Inflammatory macrophage treated with lipopolysaccharide for 1 hour (primary cell): ENCODE measurements at places on chromosomes 16 and 17.

- DNase-seq = no peak
These were observed 283.1 kb downstream of the SEC14L1 start for GRCh38 chr17:77423589-77424451.

DNA sequence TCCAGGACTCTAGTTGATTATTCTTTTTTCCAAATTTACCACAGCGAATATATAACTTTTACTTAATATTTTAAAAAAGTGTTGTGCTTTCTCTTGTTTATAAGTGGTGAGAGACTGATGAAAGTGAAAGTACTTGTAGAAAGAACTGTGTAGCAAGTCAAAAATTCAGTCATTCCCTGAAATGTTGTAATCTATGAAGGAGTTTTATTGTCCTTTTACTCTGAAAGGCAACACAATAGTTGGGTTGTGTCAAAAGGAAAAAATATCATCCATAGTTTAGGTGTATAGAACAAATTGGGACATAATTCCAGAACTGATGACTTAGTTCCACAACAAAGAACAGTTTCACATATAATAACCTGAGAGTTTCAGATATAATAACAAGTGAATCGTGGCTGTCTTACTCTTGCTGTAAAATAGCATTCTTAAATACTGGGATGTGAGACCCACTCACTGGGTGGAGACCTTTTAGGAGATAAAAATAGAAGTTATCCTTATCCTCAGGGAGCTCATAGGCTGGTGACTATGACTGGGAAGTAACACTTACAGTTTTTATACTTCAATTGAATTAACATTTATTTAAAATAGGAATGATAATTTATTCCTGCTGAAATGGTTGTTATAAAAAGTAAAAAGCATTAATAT is 20.6 kb downstream of the CYB5B start:
- peak; percentile 44 for DNase-seq

- no peak for DNase-seq
These were observed 63.7 kb upstream of the ABCC11 start for GRCh38 chr16:48310908-48311641.

DNA sequence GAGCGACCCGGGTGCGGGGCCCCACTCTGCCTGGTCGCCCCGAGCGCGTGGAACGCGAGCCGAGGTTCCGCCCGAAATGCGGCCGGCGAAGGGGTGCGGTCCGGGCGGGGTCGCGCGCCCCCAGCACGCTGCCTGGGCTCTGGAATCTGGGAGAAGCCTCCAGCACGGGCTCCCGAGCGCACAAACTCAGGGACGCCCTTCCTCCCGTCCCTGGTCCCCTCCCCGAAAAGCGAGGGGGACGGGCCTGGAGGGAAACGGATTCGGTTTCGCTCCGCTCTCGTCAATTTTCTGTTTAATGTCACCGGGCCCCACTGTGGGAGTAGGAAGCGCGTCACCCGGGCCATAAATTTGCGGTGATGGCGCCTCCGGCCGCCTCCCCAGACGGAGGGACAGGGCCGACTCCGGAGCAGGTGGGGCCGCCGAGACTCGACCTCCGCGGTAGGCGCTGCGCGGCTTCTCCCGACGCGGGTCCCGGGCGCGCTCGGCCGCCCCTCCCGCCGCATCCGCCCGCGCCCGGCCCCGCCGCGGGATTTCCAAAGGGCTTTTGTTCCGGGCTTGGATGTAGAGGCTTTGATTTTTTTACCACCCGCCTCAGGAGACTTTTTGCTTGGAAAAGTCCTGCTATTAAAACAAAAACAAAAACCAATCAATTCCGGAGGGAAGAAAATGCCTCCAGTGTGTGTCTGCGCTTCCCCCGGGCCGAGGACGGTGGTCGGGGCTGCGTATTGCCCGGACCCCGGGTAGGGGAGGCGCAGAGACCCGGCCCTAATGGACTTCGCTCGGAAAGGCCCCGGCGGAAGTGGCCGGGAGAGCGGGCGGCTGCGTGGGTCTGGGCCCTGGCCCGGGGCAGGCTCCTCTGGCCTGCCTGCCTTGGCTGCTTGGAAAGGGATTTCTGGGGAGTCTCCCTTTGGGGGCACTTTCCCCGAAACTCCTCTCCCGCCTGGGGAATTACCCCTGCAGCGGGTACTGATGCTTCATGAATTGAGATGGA is 7.9 kb upstream of the BAHCC1 start:
- DNase-seq = peak; percentile 82

- no peak for DNase-seq
These were observed 12.8 kb upstream of the RANGRF start for GRCh38 chr17:8275421-8276290.

DNA sequence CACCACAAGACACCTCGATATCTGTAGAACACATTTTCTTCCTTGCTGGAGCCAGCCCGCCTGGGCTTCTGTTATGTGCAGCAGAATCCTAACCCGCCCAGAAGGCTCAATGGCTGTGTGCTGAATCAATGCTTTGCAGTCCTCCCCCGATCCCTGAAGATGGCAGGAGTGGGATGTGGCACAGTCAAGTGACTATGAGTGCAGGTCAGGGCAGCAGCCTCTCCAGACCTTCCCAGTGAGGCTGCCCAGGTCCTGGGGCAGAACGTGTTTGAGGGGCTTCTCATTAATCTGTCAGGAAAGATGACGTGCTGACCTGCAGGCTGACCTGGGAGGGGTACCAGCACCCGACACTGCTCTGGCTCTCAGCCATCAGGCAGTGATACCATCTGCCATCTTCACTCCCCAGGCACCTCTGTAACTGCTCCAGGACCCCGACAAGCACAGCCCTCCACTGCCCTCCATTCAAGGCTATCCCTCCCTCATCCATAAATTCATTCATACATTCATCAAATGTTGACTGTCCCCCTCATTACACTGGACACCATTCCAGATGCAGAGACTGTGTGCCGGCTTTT is 35.2 kb downstream of the LRRC75A start:
- DNase-seq = no peak

DNA sequence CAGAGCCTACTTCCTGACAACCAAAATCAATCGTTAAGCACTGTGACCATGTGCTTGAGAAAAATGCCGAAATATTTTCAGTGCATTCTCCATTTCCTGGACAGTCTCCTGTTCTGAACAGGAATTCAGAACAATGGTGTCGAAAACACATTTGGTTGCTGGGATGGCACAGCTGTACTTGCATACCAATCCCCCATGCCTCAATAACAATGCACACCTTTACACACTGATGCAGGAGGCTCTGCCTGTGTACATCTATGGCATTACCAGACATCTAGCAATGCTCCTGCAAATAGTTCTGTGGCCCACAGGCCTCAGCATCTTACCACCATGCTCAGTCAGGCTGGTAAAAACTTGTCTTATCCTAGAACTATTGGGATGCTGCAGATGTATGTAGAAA is 6.2 kb downstream of the CHTF8 start:
- no peak for DNase-seq

DNA sequence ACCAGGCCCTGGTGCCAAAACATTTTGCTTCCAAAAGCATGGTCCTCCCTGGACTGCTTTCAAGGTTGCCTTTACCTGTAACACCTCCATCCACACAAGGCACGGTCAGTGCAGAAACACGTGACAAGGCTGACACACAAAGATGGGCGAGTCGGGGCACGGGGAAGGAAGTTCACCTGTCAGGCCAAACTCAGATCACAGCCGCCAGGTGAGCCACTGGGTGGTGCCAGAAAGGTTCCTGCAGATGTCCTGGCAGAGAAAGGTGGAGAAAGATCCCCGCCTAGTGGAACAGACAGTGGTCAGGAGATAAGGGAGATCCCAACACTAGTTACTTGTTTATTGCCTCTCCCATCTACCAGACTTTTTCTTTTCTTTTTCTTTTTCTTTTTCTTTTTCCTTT is 155.3 kb downstream of the AIPL1 start:
- no peak for DNase-seq

DNA sequence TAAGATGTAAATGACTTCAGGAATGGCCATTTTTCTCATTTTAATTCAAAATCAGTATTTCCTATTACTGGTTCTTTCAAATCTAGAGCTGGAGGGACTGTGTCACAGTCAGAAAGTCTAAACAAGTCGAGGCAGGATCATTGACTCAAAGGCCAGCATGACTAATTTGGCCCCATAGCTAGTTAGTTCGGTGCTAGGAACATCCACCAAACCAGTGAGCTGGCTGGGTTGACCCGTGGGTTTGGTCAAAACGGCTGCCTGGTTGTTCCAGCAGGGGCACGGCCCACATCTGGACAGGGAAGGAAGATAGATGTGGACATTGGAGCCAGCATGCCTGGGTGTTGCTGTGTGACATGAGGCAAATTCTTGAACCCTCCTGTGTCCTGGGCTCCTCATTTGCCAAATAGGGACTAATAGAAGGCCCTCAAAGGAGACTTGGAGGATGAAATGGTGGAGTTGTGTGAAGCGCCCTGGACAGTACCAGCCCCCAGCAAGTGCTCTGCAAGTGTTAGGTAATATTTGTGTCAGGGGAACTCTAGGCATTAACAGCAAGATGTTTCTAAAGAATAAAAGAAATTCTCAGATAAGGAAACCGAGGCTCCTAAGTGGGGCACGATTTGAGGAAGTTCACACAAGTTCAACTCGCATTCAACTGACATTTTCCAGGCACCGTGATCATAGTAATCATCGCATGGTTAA is 46.2 kb downstream of the MEOX1 start:
- DNase-seq = peak; percentile 35

DNA sequence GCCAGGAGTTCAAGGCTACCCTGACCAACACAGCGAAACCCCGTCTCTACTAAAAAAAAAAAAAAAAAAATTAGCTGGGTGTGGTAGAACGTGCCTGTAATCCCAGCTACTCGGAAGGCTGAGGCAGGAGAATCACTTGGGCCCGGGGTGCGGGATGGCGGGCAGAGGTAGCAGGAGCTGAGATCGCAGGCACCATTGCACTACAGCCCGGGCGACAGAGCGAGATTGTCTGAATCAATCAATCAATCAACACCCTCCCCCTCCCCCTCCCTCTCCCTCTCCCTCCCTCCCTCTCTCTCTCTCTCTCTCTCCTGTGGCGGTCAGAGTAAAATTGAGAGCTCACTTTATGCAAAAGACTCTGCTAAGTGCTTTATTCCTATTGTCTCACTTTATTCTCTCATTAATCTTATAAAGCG is 1.2 kb downstream of the HSDL1 start:
- no peak for DNase-seq

DNA sequence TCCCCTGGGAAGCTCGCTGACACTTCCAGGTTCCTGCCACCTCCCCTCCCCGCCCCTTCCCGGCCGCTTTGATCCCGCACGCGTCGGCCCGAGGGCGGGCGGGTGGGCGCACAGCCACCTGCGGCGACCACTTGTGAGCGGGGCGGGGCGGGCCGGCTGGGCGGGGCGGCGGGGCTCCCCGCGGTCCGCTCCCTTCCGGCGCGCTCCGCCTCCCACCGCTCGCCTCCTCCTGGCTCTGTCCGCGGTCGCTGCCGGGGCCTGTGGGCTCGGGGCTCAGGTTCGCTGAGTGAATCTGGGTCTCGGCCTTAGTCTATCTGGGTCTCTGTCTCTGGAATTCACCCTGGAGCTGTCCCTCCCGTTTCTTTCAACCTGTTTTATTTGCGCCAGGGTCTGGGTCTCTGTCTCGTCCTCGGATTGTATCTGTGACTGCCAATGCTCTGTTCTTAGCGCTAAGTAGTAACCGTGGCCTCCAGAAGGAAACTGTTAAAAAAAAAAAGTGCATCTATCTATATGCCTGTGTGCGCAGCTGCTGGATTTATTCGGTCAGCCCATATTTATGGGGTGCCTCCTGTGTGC is 2.7 kb upstream of the HES7 start:
- DNase-seq = no peak

GRCh38 chr17:80287806-80288567 is 27.3 kb downstream of the RNF213 start:
- no peak for DNase-seq

DNA sequence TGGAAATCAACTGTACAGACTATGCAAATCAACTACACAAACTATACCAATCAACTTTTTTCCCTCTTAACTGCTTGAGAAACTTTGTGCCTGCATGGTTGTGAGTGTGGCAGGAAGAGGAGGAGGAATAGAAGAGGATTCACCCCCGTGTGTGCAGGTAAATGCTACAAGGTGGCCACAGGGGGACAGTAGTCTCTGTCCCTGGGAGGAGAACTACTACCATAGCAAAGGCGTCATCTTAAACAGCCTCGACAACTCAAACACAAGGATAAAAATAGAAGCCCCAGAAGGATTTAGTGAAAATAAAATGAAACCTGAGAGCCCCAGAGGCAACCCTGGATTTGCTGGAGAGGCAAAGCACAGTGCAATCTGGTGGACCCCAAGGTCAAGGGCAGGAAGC is 199.5 kb upstream of the DYNLRB2 start:
- DNase-seq = no peak

- DNase-seq = peak; percentile 35
These were observed 106.8 kb downstream of the ZNF778 start for GRCh38 chr16:89324056-89325010.

GRCh38 chr17:16007439-16007838 is 7.8 kb downstream of the TTC19 start:
- DNase-seq = no peak

DNA sequence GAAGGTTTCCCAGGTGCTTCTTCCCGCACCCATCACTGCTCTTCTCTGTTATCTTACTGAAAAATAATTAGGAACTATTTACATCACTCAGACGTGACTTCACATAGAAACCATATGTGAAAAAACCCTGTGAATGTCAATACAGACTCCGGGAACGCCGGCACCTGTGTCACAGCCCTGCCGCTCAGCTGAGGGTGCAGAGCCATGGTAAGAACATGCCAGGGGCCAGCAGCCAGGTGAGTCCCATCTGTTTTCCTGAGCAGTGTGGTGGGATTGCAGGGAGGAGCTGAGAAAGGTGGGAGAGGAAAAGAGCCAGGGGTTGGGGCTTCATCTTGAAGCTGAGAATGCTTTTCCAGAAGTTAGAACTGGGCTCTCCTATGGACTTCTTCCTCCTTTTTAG is 13.7 kb downstream of the FOXF1 start:
- no peak for DNase-seq

- no peak for DNase-seq
These were observed 139.8 kb upstream of the CACNG5 start for GRCh38 chr17:66695098-66695497.

DNA sequence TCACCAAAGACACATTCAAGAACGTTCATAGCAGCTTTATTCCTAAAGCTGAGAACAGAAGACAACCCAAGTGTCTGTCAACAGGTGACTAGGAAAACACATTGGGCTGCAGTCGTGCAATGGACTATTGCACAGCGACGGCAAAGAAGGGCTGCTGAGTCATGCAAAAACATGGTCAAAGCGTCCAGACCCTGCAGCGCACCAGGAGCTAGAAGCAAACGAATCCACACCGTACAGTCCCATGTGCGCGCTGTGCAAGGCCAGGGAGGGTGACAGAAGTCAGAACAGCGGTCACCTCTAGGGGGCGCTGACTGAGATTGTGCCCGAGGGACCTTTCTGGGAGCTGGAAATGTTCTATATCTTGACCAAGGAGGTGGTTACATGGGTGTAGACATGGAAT is 266.4 kb downstream of the MAF start:
- no peak for DNase-seq

- no peak for DNase-seq
These were observed 16.7 kb upstream of the LASP1NB start for GRCh38 chr17:38908676-38909181.

- DNase-seq = no peak
These were observed 7.1 kb downstream of the TEKT3 start for GRCh38 chr17:15334266-15334665.

- DNase-seq = no peak
These were observed 3.0 kb upstream of the MT1A start for GRCh38 chr16:56635441-56635967.
